ENCODE measurements at places on chromosomes 13 and 19.

GRCh38 chr13:75285310-75285709 is 196.7 kb downstream of the TBC1D4 start:
- no peak for DNase-seq

GRCh38 chr13:42405665-42406390 is 133.9 kb downstream of the AKAP11 start:
- peak; percentile 75 for DNase-seq

GRCh38 chr13:114002009-114002544 is 28.2 kb upstream of the C13orf46 start:
- DNase-seq = no peak

GRCh38 chr13:27830010-27830409 is 37.7 kb downstream of the GSX1 start:
- DNase-seq = peak; percentile 76

DNA sequence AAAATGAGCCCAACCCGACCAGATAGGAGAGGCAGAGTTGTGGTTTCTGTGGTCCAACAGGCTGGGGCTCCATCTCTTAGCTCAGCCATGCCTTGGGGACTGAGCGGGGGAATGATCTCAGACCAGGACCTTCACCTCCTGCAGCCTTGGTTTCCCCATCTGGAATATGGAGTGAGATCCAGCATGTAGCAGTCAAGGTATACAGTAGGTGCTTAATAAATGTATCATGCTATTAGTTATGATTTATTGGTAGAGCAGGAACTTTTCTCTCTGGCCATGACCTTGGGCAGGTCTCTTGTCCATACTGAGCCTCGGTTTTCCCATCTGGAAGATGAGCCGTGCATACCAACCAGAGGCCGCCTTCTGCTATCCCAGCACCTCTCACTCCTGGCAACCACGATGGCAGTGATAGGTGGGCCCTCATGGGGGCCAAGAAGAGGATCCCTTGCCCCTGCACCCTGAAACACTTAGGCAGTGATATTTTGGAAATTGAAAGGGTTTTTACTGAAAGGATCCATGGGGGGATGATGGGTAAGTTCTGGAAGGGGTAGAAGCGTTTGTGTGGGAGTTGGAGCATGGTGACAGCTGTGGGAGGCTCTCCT is 9.1 kb downstream of the TM6SF2 start:
- no peak for DNase-seq

- no peak for DNase-seq
Measured at GRCh38 chr13:36555151-36555986, 118.5 kb upstream of the SERTM1 start.

DNA sequence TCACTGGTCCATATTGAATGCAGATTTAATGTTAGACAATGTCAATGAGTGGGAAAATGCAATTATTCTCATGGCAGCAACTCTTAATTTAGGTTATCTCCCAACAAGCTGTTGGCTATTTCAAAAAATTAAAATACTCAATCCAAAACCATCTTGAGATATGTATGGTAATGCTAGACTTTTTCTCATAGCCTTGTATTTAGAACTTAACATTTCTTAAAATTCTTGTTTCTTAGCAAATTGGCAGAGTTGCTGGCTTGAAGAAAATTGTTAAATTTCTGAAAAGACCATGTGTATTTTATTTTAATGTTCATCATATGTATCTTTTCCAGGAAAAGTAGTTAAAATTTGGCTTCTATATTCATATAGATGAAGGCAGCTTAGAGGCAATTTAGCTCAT is 1355.1 kb downstream of the PCDH9 start:
- no peak for DNase-seq

GRCh38 chr13:91241221-91241933 is 106.1 kb upstream of the MIR17HG start:
- DNase-seq = no peak

GRCh38 chr19:3193256-3194105 is 7.8 kb downstream of the NCLN start:
- DNase-seq = no peak

GRCh38 chr19:2629491-2630351 is 72.8 kb downstream of the GNG7 start:
- DNase-seq = no peak

- no peak for DNase-seq
Measured at GRCh38 chr13:114008964-114009589, 35.2 kb upstream of the C13orf46 start.

DNA sequence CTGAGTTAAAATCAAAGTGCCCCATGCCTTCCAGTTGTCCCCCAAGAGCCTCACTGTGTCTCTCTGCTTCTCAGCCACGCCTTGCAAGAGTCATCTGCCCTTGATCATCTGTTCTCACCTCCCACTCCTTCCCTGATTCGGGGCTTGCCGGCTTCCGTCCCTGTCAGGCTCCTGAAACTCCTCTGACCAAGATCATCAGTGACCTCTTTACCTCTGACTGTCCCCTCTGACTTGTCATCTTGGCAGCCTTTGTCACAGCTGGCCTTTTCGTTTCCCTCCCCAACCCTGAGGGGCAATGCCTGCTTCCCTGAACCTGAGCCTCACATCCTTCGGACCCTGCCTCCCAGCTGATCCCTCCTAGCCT is 66.3 kb downstream of the MAP4K1 start:
- peak; percentile 62 for DNase-seq

DNA sequence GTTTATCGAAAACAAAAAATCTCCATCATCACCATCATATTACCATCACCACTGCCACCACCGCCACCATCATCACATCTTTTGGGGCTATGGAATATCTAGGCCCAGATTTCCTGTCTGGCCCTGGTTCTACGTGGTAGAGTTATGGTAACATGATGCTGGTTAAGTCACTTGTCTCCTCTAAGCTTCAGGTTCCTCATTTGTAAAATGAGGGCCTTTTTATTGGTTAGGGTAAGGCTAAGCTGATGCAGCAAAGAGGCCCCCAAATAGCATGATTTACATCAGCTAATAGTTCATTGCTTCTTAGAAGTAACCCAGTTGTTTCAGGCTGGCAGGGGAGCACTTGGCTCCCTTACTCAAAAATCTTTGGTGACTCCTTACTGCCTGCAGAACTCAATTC is 37.9 kb downstream of the PCDH8 start:
- no peak for DNase-seq

- DNase-seq = no peak
Measured at GRCh38 chr13:110063490-110064421, 243.2 kb downstream of the COL4A1 start.

GRCh38 chr19:1026783-1027649 is 608 bp downstream of the CNN2 start:
- DNase-seq = peak; percentile 56

DNA sequence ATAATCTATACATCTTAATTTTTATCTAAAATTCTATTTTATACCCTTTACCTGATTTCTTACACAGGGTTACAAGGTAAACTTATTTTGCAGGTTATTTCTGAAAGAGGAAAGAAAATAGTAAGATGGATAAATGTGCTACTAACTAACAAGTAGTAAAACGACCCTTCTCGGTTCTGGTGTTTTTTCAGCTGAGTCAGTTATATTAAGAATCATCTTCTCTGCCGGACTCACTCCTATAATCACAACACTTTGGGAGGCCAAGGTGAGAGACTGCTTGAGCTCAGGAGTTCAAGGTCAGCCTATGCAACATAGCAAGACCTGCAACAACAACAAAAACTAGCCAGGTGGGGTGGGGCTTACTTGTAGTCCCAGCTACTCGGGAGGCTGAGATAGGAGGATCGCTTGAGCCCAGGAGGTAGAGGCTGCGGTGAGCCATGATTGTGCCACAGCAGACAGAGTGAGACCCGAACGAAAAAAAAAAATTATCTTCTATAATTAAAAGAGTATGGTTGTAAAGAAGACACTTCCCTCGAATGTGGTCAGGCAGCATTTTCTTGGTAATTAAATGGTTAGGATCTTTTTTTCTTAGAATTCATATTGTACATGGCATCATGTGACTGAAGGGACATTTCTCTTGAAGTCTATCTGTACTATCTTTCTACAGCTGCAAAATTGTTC is 27.9 kb upstream of the RCBTB2 start:
- no peak for DNase-seq

GRCh38 chr13:91074091-91074490 is 273.4 kb upstream of the MIR17HG start:
- no peak for DNase-seq

GRCh38 chr13:109870696-109871370 is 84.5 kb upstream of the IRS2 start:
- DNase-seq = no peak

DNA sequence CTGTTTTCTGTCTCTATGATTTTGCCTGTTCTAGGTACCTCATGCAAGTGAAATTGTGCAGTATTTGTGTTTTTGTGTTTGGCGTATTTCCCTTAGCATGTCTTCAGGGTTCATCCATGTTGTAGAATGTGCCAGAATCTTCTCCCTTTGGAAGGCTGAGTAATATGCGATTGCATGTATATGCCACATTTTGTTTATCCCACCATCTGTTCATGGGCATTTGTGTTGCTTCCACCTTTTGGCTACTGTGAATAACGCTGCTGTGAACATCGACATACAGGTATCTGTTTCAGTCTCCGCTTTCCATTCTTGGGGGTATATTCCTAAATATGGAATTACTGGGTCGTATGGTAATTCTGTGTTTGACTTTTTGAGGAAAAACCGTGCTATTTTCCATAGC is 190.0 kb downstream of the ATP8A2 start:
- DNase-seq = no peak
